NCI-H1694 treated with DMSO at 0.1 percent for 48 hours (cell line): ENCODE measurements at places on chromosomes 2 and 18.

DNA sequence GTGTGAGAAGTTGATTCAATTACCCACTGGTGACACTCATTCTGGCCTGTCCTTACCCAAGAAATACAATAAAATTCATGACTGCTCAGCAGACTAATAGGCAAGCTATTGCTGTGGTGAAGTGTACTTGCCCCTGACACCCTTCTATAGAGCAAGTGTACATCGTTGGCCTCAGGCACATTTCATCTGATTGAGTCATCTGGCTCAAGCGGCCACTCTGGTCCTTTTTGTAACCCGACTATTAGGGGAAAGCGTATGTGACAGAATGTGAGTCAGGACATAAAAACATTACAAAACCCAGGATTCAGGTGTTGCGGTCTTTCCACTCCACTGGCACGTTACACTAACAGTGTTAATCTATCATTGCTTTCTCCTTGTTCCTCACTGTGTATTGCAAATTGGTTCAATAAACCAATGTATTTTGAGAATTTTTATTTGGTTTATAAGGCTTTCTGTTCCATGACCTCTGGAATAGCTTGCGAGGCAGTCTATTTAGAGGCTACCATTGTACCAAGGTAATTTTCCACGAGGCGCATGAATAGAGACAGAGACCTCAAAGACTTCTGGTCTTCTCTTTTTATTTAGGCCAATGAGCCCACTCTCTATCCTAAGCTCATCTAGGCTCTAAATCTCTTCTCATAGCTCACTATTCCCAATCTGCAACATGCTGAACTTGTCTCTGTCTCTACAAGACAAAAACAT lies 10.2 kb upstream of the TTC32 start:
- DNase-seq: no peak

DNA sequence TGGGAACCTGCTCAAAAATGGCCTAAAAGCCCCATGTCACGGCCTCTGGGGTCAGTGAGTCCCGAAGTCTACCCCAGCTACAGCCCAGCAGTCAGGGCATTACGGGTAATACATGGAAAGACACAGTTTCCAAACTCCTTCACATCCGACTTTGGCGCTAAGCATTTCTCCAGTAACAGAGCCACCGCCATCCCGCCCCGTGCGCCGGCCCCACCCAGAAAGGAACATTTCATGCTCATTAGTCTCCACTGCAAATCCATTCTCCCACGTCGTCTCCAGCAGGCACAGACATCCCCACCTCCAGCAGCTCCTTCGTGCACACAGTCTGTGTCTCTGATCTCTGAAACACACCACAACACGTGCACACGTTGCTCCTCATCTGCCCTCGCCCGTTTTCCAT lies 509.2 kb upstream of the ID2 start:
- DNase-seq: no peak

DNA sequence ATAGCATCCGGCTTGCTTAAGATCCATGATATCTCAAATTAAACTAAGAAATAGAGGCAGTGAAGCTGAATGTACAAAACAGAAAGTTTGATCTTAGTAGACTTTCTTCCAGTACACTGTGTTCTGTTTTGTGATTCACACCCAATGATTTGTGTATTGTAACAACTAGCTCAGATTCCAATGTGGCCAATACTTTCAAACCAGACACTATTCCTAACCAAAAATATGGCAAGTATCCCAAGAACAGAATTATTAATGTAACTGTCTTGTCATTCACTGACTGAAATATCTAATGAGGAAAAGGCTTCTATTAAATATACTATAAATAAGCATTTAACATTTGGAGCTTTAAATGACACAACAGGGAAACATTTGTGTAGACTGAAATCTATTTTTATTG lies 299.1 kb downstream of the NRXN1 start:
- no peak for DNase-seq

DNA sequence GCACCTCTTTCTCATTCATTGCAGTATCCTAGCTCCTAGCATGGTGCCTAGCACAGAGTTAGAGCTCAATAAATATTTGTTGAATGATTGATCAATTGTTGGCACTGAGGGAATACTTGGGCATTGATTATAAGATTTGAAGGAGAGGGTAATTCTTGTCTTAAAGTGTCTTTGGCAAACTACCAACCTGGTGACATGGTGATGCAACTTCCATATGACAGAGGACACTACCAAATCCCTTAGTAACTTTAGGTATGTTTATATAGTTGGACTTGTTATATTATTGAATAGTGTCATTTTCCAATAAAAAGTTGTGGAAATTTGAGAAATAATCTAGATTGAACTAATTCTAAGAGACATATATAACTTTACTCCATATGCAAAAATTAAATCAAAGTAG lies 58.6 kb upstream of the CHMP1B start:
- no peak for DNase-seq

DNA sequence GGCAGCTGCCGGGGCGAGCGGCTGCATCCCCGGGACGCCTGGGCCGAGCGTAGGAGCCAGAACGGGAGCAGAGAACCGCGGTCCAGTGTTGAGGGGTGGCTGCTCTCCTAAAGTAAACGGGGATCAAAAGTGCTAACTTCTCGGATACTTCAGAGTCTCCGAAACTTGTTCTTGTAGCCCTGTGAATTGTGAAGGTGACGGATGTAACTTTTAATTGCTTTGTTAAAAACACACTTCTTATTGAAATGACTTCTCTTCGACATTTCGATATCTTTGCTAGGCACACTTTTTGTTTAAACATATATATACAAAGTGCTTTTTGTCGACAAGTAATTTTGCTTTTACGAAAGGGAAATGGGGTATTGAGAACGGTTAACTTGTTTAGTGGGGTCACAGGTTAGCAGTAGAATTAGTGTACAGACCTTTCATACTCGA lies 540 bp downstream of the ATP9B start:
- DNase-seq: no peak

- no peak for DNase-seq
Measured at GRCh38 chr18:48609820-48610815, 71.3 kb downstream of the CTIF start.

DNA sequence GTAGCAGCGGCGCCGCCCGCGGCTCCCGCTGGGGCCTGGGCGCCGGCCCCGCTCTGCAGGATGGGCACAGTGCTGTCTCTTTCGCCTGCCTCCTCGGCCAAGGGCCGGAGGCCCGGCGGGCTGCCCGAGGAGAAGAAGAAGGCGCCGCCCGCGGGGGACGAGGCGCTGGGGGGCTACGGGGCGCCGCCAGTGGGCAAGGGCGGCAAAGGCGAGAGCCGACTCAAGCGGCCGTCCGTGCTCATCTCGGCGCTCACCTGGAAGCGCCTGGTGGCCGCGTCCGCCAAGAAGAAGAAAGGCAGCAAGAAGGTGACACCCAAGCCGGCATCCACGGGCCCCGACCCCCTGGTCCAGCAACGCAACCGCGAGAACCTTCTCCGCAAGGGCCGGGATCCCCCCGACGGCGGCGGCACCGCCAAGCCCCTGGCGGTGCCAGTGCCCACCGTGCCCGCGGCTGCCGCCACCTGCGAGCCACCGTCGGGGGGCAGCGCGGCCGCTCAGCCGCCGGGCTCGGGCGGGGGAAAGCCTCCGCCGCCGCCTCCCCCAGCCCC lies 369 bp downstream of the CDK5R2 start:
- DNase-seq: no peak

GRCh38 chr2:230327418-230328154 lies 593 bp downstream of the SP140L start:
- DNase-seq: no peak

DNA sequence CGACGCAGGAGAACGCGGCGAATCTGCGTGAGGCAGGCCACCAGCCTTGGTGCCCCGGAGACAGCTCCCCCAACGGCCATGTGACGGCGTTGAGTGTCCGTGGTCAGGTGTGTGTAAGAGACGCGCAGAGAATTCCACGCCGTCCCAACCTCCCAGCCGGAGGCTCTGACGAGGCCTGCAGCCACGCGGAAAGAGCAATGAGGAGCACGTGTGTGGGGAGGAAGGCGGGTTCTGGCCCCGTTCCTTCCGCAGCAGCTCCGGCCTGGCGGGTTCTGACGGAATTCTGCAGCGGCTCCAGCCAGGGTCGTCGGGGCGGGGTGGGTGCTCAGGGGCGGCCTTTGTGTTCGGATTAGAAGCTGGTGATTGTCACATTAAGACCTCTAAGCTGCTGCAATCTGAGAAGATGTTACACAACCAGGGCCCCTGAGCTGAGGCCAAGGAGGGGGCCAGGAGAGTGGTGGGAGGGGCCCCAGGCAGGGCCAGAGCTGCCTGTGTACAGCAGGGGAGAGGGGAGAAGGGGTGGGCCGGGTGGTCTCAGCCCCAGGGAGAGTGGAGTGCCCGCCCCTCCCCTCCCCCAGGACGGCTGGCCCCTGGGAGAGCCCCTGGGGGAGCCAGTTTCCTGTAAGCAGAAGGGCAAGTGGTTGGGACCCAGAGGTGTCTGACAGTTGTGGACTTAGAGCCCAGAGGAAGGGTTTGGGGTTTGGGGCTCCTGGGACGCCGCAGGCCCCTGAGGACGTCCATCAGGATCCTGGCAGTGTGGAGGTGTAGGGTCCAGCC lies 5.1 kb upstream of the GAL3ST2 start:
- DNase-seq: no peak

- DNase-seq: no peak
Measured at GRCh38 chr2:229733611-229734245, 19.4 kb upstream of the DNER start.

DNA sequence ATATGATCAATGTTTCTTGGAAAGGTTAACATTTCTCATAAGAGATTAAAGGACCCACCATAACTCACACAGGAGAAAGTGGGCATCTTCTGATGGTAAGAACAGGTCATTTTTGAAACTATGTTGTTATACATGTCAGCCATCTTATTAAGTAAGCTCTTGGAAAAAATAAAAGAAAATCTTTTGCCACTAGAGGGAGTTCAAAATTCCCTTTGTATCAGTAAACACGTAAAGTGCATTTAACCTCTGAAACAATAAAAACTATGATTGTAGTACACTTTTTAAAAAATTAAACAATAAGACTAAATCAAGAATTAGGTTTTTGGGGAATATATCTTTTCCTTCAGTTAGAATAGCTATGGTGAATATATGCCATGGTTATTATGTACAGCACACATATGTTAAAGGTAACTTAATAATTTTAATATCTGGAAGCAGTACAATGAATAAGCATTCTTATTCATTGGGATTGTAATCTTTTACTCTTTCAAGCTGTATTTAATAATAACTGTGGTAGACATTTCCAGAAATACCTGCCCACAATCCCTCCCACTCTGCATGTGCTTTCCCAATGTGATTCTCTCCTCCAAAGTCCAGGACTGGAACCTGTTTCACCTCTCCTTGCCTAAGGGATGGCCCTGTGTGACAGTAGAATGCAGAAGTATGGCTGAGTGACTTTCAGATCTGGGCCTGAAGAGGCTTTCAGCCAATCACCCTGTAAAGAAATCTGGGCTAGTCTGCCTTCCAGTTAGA lies 64.2 kb downstream of the RBMS1 start:
- peak; percentile 27 for DNase-seq

DNA sequence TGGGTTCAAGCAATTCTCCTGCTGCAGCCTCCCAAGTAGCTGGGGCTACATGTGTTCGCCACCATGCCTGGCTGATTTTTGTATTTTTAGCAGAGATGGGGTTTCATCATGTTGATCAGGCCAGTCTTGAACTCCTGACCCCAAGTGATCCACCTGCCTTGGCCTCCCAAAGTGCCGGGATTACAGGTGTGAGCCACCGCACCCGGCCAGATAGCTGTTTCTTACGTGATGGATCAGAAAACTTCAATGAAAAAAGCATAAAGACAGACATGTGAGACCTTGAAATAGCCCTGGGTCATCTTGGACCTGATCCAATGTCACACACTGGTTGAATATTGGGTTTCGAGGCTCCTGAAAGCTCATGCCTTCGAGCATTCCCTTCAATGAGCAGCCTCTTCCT lies 66.7 kb upstream of the RTN4 start:
- DNase-seq: no peak

DNA sequence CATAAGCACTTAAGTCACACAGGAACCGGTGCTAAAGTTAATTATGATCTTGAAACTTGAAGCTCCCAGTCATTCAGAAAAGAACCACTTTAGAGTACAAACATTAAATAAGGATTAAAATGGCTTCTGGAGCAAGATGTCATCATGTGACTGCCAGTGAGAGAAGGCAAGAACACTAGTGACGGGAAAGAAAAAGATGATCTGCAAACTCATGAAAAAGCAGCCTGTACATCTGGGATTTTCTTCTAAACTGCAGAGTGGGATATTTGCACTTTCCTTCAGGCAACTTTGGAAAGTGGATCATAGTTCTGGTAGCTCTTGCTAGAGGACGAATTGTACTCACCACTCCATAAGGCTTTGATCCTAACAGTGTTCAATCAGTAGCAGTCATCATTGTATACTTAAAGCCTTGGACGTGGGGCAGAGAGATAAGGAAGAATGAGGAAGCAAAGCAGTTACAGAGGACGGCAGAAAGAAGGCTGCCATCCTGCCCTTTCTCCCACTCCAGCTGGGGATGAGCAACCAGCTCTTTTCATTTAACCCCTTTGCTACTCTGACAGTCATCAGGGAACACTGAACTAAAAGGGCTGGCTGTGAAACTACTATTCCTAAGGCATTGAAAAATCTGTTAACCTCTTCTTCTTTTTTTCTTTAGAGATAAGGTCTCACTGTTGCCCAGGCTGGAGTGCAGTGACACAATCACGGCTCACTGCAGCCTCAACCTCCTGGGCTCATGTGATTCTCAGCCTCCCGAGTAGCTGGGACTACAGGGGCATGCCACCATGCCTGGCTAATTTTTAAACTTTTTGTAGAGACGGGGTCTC lies 18.1 kb downstream of the ABHD3 start:
- no peak for DNase-seq

DNA sequence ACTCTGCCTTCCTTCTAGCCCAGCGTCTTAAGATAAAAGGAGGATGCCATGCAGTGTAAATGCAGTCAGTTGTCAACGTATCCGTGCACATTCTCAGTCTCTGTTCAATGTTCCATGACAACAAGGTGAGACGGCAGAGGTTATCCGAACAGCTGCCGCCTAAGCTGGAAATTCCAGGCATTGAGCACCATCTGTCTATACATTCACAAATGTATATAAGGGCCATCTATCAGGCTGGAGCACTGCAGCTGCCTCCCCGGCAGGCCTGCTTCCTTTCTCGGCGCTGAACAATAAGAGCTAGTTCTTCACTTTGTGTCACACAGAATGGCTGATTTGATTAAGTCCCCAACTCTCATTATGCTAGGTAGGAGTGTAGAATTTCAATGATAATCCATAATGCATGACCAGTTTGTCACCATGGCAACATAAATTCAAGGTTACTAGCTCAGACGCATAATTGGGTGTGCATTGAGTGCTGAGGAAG lies 282.2 kb upstream of the SOX11 start:
- peak; percentile 99 for DNase-seq

- no peak for DNase-seq
Measured at GRCh38 chr2:67712484-67712883, 315.4 kb downstream of the ETAA1 start.
